ENCODE measurements at places on chromosomes 4 and X.

- DNase-seq, result peak; percentile 43
Measured at GRCh38 chrX:11770320-11770719, 12.3 kb downstream of the MSL3 start.

DNA sequence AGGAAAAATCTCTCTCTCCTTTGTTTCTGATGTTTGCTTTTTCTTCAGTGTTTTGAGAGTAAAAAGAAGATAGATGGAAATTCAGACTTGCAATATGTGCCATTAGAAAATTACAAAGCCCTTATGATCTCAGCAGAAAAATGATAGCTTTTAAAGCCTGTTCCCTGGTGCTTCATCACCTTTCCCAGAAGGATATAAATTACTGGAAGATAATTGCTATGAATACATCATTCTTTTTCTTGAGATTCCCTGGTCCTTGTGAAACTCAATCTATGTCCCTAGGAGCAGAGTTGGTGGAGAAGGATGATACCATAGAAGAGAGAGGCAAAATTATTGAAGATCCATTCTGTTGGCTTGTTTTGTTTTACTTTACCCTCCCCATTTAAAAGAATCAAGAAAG is 86.5 kb downstream of the GLRA3 start:
- DNase-seq, result no peak

DNA sequence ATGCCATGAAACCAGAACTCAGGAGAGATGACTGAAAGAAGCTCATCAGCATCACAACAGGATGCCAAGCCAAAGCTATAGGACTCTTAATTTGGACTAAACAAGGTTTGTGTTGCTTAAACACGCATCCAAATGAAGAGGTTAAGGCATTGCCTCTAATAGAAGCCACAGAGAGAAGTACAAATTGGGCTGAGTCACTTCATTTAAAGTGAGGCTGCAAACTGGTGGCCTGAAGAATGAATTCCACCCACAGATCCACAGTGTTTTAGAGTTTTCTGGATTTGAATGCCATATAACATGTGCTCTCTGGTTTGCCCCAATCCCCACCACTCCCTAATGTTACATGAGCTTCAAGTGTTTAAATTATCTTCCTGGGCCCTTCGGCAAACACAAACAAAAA is 103.5 kb downstream of the FIP1L1 start:
- no peak for DNase-seq

DNA sequence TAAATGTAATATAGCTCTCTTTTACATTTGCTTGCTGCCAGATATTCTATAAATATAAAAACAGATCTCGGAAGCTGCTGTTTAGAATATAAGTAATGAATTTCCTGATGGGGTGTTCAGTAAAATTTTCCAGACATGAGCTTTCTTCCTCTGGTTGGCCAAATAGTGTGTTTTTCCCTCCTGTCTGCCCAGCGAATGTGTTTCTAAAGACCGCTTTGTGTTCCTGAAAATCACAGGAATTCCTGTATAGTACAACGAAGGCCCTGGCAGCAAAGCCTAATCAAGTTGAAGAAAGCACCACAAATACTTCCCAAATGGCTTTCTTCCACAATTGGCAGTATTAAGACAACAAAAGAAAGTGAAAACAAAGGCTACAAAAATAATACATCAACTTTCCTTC is 494.1 kb downstream of the INPP4B start:
- no peak for DNase-seq

DNA sequence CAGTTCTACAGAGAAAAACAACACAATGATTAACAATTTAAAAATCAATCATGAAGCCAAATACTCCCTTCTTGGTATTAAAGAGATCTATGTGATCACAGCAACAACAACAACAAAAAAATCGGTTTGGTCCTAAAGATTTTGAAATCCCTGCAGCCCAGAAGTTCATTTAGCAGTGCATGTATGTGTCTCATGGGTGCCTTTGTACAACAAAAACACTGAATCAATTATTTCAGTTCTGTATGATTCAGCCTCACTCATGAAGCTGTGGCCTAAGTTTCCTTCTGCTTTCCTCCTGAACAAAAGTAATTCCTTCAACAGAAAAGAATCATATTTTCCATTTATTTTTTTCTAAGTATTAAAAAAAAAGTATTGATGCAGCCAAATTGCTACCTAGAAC is 393.4 kb upstream of the NDST3 start:
- no peak for DNase-seq

- DNase-seq, result no peak
Measured at GRCh38 chrX:11064851-11065600, 46.1 kb upstream of the HCCS start.

- DNase-seq, result no peak
Measured at GRCh38 chr4:3363411-3364141, 70.8 kb downstream of the RGS12 start.

- DNase-seq, result no peak
Measured at GRCh38 chrX:124362761-124363160, 16.4 kb downstream of the SH2D1A start.

- DNase-seq, result no peak
Measured at GRCh38 chr4:90960840-90961239, 833.6 kb downstream of the CCSER1 start.

- DNase-seq, result peak; percentile 69
Measured at GRCh38 chrX:17242470-17242869, 132.5 kb upstream of the NHS start.

- DNase-seq, result no peak
Measured at GRCh38 chrX:77389891-77390290, 57.3 kb upstream of the FGF16 start.
